ENCODE measurements at places on chromosomes 5 and 9.
A peak's percentile ranks its signal among the peaks of the same experiment; 100 is the strongest.

- DNase-seq = no peak
Observed at GRCh38 chr5:66795682-66796081, 199.5 kb downstream of the MAST4 start.

GRCh38 chr9:214648-215493 lies at the start of gene DOCK8:
Gene DOCK8 (plus strand): TSS chr9:214865. CDS start chr9:214977, 112 bp downstream.
- peak; percentile 1 for DNase-seq

- no peak for DNase-seq
Observed at GRCh38 chr5:140988100-140988499, 21.8 kb downstream of the PCDHAC2 start.

- DNase-seq = no peak
Observed at GRCh38 chr5:68345582-68345981, 130.0 kb downstream of the PIK3R1 start.

GRCh38 chr9:137268538-137269201 lies 8.9 kb upstream of the TOR4A start:
- DNase-seq = no peak

- DNase-seq = no peak
Observed at GRCh38 chr5:158301186-158301585, 442.2 kb upstream of the CLINT1 start.

GRCh38 chr5:88188458-88189132 lies 80.0 kb downstream of the TMEM161B start:
- no peak for DNase-seq

- no peak for DNase-seq
Observed at GRCh38 chr5:10222326-10222725, 27.4 kb downstream of the ATPSCKMT start.

DNA sequence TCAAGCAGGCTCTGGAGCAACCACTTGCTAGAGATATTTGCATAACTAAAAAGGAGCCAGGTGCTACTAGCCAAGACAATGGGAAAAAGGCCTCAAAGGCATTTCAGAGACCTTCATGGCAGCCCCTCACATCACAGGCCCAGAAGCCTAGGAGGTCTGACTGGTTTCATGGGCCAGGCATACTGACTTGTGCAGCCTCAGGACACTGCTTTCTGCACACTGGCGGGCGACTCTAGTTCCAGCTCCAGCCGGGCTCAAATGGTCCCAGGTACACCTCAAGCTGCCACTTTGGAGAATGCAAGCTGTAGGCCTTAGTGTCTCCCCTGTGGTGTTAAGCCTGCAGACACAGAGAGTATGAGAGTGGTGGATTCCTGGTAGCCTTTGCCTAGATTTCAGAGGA lies 27.1 kb downstream of the COX7C start:
- no peak for DNase-seq

GRCh38 chr5:85320495-85320894 lies 935.8 kb upstream of the EDIL3 start:
- no peak for DNase-seq

GRCh38 chr9:127170652-127171051 lies 48.2 kb upstream of the ANGPTL2 start:
- no peak for DNase-seq

GRCh38 chr5:107383414-107383813 lies 287.3 kb downstream of the EFNA5 start:
- DNase-seq = no peak

DNA sequence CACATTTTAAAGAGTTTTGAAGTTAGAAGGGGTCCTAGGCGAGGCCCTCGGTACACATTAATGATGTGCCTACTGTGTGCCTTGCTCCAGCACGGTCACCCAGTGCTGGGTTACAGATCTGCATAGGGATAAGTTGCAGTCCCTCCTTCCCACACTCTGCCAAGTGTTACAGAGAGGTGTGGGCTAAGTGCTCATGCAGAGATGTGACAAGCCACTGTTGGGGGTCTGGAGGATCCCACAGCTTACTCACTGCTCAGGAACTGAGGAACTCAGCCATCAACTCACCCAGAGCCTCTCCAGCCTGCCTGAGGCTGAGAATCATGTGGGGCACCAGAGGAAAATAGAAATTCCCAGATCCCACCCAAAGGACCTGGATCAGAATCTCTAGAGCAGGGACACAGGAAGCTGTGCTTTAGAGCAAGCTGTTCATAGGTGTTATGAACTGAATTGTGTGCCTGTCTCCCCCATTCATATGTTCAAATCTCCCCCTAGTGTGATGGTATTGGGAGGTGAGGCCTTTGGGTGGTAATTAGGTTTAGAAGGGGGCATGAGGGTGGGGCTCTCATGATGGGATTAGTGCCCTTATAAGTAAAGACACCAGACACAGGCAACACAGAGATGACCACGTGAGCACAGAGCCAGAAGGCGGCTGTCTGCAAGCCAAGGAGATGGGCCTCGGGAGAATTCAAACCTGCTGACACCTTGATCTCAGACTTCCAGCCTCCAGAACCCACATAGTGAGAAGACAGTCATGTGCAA lies 164.1 kb downstream of the HSD17B3 start:
- peak; percentile 79 for DNase-seq

DNA sequence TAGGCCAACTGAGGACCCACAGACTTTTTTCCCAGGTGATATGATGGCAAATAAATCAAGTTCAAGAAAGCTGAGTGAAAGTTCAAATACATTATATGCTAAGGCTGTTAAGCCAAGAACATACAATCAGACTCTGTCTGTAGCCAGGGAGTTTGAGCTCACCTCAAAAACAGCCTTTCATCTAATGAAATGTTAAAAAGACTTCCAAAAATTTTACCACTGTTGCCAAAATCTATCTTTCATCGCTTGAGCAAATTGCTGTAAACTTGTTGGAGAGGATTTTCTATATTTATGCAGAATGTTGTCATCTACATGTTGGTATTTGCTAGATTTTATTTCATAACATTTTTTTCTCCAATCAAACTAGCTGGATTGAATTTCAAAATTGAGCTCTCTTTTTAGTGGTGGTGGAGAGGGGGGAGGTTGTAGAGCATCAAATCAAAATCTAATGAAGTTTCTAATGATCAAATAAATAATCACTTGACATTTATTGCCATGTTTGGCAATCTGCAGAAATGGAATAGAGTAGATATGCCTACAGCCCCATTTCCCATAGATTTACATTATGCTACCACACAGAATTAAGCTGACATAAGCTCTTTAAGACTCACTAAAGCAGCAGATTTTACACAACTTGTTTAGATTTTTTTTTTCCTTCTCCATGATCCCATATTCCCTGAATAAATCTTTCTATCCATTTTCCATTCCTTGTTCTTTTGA lies 828.9 kb upstream of the ZNF608 start:
- DNase-seq = no peak

DNA sequence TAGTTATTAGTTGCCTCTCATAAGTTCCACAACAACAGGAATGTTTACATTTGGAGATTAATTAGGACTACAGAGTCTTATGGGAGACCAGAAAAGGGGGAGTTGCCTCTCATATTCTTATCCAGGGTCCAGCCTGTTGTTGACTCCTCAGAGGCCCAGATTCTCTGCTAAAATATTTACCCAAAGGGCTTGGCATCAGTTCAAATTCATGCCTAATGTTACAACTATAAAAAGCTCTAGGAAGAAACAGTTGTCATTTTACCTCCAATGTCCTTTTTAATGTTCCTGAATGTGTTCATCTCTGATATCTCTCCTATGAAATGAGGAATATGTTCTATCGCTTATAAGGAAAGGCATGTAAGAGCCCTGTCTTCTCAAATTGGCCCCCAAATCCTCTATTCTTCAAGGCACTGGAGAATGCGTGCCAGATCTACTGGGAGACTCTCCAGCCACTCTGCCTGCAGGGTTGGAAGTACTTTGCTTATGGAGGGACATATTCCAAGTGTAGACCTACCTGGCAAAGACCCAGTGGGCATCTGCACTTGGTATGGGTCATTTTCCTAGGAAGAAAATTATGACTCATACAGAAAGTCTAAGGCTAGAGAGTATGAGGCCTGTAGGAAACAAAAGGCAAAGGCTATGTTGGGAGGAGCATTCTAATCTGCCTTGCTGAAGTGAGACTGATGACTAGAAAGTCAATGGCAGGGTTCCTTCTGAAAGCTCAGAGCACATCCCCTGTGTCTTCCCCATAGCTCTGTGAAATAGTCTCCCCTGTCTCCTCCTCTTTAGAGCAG lies 192.6 kb downstream of the ESM1 start:
- DNase-seq = no peak

DNA sequence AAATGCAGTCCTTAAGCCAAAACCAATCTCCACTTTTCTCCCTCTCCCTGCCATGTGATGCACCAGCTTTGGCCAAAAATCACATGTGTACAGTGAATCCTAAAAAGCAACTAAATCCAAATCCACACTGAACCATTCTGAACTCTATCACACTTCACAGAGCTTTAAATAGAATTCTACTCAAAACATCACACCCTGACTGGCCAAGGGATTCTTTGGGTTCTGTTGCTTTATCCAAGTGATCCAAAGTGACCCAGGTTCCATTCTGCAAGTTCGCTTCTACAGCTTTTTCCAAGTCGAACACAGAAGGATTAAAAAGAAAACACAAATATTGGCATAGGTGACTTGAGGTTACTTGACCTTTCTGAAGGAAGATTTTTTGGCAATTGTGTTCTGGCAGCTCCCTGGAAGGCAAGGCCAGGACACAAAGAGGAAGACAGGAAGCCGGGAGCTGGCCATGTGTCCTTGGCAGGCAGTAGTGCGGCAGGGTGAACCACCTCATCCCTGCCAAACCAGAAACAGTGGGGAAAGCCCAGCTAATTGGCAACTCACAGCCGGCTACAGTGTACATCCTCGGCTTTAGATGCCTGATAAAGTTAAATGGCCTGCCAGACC lies 115.0 kb downstream of the NFIB start:
- no peak for DNase-seq

- no peak for DNase-seq
Observed at GRCh38 chr9:5892456-5893133, 1.9 kb downstream of the MLANA start.

DNA sequence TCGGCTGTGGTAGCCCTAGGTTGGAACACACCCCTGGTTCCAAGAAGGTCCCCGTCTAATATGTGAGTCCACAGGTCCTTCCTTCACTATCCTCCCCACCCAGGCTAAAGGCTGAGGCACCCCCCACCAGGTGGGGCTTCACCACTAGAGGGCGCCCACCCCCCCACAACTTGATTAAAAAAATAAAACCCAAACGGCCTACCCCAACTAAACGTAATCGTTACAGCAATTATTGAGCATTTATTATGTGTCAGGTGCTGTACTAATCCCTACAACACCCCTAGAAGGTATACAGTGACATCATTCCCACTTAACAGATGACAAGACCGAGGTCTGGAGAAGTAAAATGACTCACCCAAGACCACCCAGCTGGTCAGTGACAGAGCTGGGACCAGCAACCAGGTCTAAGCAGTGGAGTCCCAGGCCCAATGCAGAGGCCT lies 65.0 kb downstream of the FGF18 start:
- peak; percentile 22 for DNase-seq

- DNase-seq = no peak
Observed at GRCh38 chr5:27010646-27011045, 27.7 kb downstream of the CDH9 start.

DNA sequence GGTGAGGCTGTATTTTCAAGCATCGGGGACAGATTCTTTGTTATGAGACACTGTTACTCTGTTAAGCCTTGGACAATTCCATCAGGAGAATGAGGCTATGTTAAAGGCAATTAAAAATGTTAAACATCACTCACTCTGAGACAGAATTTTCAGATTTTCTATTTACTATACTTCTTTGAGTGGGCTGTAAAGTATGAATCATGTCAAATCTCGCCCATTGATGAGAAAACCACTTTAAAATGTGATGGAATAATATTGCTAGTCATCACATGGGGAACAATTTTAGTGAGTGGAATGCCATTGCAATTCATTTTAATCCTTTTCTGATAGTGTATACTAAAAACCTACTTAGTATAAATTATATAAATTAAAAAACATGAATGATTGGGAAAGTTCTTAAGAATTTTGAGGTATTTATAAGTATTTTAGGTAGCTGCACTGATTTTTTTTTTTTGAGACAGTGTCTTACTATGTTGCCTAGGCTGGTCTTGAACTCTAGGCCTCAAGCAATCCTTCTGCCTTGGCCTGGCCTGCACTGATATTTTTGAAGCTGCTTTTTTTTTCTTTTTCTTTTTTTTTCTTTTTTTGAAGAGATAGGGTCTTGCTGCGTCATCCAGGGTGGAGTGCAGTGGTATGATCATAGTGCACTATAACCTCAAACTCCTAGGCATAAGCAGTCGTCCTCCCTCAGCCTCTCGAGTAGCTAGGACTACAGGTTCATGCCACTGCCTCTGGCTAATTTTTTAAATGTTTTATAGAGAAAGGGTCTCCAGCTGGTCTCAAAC lies 73.2 kb downstream of the KIAA1958 start:
- peak; percentile 22 for DNase-seq

- DNase-seq = no peak
Observed at GRCh38 chr9:110357505-110357904, 19.8 kb upstream of the TXNDC8 start.

DNA sequence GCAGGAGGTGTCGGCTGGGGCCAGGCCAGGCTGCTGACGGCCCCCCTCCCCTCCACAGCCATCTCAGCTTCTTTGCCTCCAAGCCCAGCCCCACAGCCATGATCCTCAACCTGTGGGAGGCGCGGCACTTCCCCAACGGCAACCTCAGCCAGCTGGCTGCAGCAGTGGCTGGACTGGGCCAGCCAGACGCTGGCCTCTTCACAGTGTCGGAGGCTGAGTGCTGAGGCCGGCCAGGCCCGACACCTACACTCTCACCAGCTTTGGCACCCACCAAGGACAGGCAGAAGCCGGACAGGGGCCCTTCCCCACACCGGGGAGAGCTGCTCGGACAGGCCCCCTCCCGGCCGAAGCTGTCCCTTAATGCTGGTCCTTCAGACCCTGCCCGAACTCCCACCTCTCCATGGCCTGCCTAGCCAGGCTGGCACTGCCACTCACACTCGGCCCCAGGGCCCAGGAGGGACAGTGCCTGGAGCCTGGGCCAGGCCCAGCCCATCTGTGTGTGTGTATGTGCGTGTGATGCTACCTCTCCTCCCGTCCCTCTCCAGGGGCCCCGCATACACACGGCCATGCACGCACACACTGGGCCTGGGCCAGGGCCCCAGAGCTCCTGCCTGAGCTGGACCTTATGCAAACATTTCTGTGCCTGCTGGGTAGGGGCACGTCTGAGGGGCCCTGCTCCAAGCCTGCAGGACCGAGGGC lies 19.3 kb downstream of the HK3 start:
- DNase-seq = no peak

DNA sequence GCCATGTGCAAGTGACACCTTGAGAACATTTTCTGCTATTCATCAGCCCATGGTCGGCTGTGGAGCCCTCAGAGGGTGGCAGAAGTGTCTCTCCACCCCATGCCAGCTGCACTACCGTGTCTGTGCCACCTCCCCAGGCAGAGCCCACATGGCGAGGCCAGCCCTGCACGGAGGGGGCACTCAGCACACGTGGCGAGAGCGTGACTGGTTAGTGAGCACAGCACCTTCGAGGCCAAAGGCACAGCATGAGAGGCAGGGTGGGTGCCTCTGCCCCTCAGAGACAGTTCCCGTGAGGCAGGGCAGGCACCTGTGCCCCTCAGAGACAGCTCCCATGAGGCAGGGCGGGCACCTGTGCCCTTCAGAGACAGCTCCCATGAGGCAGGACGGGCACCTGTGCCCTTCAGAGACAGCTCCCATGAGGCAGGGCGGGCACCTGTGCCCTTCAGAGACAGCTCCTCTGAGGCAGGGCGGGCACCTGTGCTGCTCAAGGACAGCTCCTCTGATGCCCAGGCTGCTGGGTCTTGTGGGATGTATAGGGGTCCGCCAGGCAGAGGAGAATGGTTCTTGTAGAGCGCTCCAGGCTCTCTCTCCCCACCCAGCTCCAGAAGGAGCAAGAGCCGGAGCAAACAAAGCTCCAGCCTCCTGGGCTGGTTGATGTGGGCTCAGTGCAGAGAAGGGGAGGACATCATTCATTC lies 179.8 kb upstream of the PPP1R26 start:
- no peak for DNase-seq
